ENCODE measurements at places on chromosomes 1 and 21. TPM values are rescaled to one million over a fixed set of nuclear protein-coding genes. Genes with fewer than 3 reads are reported as not detected.

Gene CCDC185
- polyA plus RNA-seq: 0.20 TPM

DNA sequence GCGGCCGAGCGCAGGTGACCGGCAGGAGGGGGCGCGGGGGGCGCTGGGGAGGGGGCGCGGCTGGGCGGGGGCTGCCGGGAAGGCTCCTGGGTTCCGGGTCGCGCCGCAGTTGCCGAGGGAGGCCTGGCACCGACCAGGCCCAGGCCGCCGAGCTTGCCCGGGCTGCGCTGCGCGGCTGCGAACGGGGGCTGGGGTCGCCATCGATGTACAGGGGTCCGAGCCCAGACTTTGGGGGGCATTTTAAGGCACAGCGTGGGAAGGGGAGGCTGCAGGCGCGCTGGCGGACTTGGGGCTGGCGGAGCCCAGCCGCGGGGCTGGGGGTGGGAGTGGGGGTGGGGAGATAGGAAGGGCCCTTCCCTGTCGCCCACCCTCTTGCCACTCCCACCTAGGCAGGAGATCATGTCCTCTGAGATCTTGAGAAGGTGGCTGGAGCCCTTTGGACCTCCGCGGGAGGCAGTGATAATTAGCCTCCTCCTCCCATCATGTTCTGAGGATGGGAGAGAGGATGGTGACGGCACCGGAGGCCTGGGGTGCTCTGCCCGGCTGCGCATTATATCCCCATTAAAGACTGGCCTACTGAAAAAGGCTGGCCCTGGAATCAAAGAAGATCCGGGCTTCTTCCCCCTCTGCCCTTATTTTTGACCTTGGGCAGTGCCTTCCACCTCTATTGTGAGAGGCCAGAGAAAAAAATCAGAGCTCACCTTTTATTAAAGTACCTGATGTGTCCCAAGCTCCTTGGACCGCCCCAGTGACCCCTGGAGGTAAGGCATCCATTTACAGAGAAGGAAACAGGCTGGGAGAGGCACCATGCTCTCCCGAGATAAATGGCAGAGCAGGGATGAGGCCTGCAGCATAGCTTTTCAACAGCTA is 497 bp downstream of the FBXO44 start:
- DNase-seq: no peak

DNA sequence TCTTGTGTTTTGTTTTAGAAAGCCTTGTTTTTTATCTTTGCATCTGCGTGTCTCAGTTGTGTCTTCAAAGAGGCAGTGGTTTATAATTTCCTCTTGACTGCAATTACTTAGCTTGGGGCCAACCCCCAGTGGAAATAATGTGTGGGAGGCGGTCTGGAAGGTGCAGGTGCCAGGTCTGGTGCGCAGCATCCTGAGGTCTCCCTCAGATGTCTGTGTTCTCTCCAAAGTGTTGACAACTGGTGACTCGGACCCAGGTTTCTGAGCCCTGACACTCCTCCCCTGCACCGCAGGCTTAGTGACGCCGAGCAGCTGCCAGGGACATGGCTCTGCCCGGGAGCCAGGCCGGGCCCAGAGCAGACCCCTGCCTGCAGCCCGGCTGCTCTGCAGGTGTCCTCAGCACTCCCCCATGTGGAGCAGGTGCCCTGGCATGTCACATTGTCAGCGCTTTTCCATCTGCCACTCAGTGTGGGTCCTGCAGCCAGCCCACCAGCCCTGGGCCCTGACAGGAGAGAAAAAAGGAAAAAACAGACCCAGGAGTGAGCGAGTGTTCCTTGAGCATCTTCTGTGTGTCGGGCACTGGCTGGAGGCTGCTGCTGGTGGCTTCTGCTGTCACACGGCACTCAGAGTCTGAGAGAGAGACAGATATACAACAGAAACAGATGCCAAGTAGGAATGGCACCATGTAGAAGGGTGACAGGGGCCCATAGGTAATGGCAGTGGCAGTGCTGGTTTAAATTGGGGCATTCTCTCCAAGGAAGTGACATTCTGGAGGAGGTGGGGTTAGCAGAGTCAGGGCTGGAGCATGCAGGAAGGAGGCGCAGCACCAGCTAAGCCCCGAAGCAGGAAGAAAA is 24.8 kb upstream of the SELENON start:
- DNase-seq: no peak

DNA sequence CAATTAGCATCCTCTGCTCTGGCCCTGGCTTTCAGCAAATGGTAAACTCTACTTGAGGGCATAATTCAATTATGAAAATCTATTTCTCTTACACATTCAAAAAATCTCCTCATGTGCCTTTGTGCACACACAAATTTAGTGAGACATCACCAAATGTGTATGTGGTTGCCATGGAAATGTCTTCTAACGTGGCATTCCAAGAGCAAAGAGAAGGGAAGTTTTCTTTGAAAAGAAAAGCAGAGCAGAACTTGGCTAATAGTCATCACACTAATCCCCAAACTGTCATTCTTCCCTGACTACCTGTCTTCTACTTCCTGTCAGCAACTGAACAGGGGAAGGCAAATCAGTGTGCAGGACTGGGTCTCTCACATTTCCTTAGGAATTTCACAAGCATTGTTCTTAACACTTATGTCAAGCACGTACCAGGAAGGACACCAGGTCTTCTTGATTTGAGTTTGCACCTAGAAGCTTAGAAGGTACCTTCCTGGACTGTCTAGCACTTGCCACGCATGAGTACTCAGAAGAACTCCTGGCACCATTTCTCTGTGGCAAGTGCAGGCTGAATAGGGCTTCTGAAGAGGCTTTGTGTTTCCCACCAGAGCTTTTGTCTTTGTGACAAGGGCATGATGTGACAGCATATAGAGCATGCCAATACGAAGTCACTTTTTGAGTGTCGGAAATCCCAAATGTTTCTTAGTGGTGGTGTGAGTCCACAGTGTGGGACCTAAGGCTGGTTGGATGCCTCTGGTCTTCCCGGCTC is 32.3 kb downstream of the MAN1C1 start:
- no peak for DNase-seq

GRCh38 chr21:29287383-29287782 is 11.3 kb upstream of the BACH1 start:
- no peak for DNase-seq

DNA sequence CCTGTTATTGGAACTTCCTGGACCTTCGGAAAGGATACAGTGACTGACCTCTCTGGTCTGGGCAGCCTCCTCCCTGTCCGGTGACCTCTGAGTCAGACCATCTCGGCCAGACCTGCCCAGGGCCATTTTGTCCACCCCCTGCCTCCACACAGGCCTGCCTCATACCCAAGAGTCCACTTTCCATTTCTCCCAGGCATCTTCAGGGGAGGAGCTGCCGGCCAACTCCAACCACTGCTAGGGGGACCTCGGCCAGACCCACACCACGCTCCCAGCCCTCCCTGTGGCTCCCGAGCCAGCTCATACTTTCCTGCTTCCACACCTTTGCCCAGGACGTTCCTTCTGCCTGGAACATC is 29.5 kb upstream of the RUNX3 start:
- DNase-seq: no peak
